ENCODE measurements at places on chromosomes 6 and 20. TPM values are rescaled to one million over a fixed set of nuclear protein-coding genes. Genes with fewer than 3 reads are reported as not detected.

PHACTR3 gene
- total RNA-seq, result not detected

AGER gene
- 23.5 TPM for total RNA-seq

SRSF12 gene
- total RNA-seq, result 0.12 TPM

GHRH gene
- total RNA-seq, result not detected

HCRTR2 gene
- total RNA-seq, result not detected

TXNDC5 gene
- total RNA-seq, result 64.5 TPM

DNAH8 gene
- 0.22 TPM for total RNA-seq

GRCh38 chr20:32216179-32217142 is 8.8 kb downstream of the POFUT1 start:
- H3K27ac ChIP-seq, result no peak overlapping the region
- H3K36me3 ChIP-seq, result peaks cover 60% of the 10 kb centered on the region
- H3K4me3 ChIP-seq, result no peak overlapping the region
- DNase-seq, result no peak

- no peak for DNase-seq
- no peaks in the 10 kb centered on the region for H3K27me3 ChIP-seq
- no peak overlapping the region for H3K27ac ChIP-seq
- no peak overlapping the region for H3K4me3 ChIP-seq
These were observed 338.9 kb downstream of the ESR1 start for GRCh38 chr6:152146385-152146784.

- no peaks in the 10 kb centered on the region for H3K36me3 ChIP-seq
- no peaks in the 10 kb centered on the region for H3K4me1 ChIP-seq
- no peak overlapping the region for H3K4me3 ChIP-seq
- no peak overlapping the region for H3K27ac ChIP-seq
- peaks cover 9% of the 10 kb centered on the region for H3K27me3 ChIP-seq
- DNase-seq, result no peak
These were observed 83.4 kb downstream of the TXNDC5 start for GRCh38 chr6:7827142-7827541.

GRCh38 chr20:25219365-25219764 is 23.9 kb downstream of the ENTPD6 start:
- H3K4me3 ChIP-seq, result no peak overlapping the region
- H3K27ac ChIP-seq, result no peak overlapping the region
- no peak for DNase-seq
- no peaks in the 10 kb centered on the region for H3K27me3 ChIP-seq
- H3K4me1 ChIP-seq, result peaks cover 6% of the 10 kb centered on the region
- H3K36me3 ChIP-seq, result peaks cover 11% of the 10 kb centered on the region

DNA sequence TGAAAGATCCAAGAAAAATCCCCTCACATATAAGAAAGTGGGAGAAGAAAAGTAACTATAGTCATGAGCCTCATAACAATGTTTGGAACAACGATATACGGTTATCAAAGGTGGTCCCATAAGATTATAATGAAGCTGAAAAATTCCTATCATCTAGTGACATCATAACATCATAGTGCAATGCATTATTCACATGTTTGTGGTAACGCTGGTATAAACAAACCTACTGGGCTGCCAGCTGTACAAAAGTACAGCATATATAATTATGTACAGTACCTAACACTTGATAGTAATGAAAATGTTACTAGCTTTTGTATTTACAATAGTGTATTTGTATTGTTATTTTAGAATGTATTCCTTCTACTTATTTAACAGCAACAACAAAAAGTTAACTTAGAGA is 240.7 kb downstream of the RNGTT start:
- H3K27ac ChIP-seq, result no peak overlapping the region
- H3K36me3 ChIP-seq, result peaks cover 12% of the 10 kb centered on the region
- H3K4me1 ChIP-seq, result peaks cover 15% of the 10 kb centered on the region
- H3K27me3 ChIP-seq, result no peaks in the 10 kb centered on the region

DNA sequence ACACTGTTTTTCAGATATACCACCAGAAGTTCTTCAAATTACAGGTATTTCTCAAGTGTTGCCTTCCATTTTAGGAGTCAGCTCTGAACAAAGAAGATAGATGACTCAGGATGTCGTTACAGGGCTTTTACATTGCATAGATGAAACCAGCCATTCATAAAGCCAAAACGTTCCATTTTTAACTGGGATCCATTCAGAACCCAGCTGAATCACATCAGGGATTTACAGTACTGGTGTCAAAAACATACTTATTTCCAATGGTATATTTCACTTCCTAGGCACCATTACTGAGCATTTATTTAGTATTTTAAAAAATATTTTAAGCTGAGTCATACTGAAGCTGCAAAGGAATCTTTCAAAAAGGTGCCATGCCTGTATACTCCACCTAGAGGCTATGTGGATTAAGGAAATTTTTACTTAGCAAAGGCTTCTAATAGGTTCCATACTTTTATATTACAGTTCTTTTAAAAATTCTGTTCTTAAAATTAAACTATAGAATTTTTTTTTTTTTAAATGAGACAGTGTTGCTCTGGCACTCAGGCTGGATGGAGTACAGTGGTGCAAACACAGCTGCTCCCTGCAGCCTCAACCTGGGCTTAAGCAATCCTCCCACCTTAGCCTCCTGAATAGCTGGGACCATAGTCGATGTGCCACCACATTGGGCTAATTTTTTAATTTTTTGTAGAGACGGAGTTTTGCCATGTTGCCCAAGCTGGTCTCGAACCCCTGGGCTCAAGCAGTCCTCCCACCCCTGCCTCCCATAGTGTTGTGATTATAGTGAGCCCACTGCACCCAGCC is 2.6 kb downstream of the ASF1A start:
- peaks cover 52% of the 10 kb centered on the region for H3K4me1 ChIP-seq
- H3K27me3 ChIP-seq, result peaks cover 1% of the 10 kb centered on the region
- peaks cover 23% of the 10 kb centered on the region for H3K36me3 ChIP-seq
- no peak for DNase-seq
- peak overlapping the region; percentile 93 for H3K27ac ChIP-seq

- H3K4me1 ChIP-seq, result no peaks in the 10 kb centered on the region
- DNase-seq, result no peak
- peaks cover 4% of the 10 kb centered on the region for H3K27me3 ChIP-seq
- H3K36me3 ChIP-seq, result no peaks in the 10 kb centered on the region
- H3K27ac ChIP-seq, result no peak overlapping the region
These were observed 261.3 kb upstream of the MOCS1 start for GRCh38 chr6:40195428-40196134.

- DNase-seq, result no peak
- H3K4me1 ChIP-seq, result no peaks in the 10 kb centered on the region
- H3K36me3 ChIP-seq, result no peaks in the 10 kb centered on the region
These were observed 217.0 kb downstream of the HAO1 start for GRCh38 chr20:7723284-7723683.

GRCh38 chr6:169263374-169263773 is 9.7 kb upstream of the THBS2 start:
- H3K27ac ChIP-seq, result no peak overlapping the region
- no peak overlapping the region for H3K4me3 ChIP-seq
- no peak for DNase-seq
- no peaks in the 10 kb centered on the region for H3K36me3 ChIP-seq
- no peaks in the 10 kb centered on the region for H3K4me1 ChIP-seq
- H3K27me3 ChIP-seq, result peaks cover 3% of the 10 kb centered on the region

DNA sequence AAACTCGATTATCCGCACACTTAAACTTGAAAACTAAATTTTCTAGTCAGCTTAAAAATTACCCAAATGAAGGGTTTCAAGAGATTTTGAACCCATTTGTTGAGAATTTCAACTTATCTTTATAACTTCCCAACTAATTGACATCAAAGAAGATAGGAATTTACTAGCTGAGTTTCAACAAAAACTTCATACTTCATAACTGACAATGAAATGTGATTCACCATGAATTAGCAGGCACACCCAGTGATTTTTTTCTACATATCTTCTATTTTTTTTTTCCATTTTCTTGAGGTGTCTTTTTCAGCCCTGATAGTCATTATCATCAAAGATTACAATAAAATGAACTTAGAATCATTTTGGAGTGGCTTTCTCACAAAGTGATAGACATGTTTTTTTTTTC is 26.7 kb downstream of the TNFAIP3 start:
- peaks cover 15% of the 10 kb centered on the region for H3K4me1 ChIP-seq
- no peak overlapping the region for H3K27ac ChIP-seq
- no peak for DNase-seq
- no peaks in the 10 kb centered on the region for H3K27me3 ChIP-seq
- H3K36me3 ChIP-seq, result peaks cover 1% of the 10 kb centered on the region

GRCh38 chr20:23020230-23021018 is 14.7 kb upstream of the SSTR4 start:
- no peak overlapping the region for H3K27ac ChIP-seq
- DNase-seq, result no peak
- no peaks in the 10 kb centered on the region for H3K4me1 ChIP-seq

GRCh38 chr6:111985202-111985731 is 68.6 kb upstream of the CCN6 start:
- DNase-seq, result peak; percentile 63
- no peaks in the 10 kb centered on the region for H3K27me3 ChIP-seq
- H3K4me3 ChIP-seq, result no peak overlapping the region
- no peaks in the 10 kb centered on the region for H3K36me3 ChIP-seq

GRCh38 chr6:68025764-68026163 is 609.3 kb upstream of the ADGRB3 start:
- no peaks in the 10 kb centered on the region for H3K4me1 ChIP-seq
- no peak overlapping the region for H3K27ac ChIP-seq

DNA sequence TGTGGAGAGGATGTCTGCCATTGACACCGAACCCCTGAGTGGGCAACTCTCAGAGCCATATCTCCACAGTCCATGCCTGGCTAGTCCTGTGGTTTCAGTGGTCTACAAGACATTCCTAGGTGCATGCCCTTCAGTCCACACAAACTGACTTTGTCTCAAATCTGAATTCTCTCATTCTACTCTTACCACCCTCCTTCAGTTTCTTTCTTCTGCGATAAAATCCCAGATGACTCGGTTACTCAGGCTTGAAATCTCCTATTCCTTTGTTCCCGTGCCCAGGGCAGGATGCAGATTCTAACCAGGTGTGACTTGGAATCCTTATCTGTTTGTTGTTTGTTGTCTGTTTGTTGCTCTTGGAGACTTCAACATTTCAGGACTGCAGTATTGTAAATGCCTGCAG is 9.3 kb downstream of the CDS2 start:
- no peaks in the 10 kb centered on the region for H3K27me3 ChIP-seq
- H3K27ac ChIP-seq, result no peak overlapping the region
- peaks cover 1% of the 10 kb centered on the region for H3K36me3 ChIP-seq
- H3K4me1 ChIP-seq, result peaks cover 26% of the 10 kb centered on the region
- H3K4me3 ChIP-seq, result no peak overlapping the region

- peak; percentile 53 for DNase-seq
- peaks cover 40% of the 10 kb centered on the region for H3K36me3 ChIP-seq
- peak overlapping the region; percentile 95 for H3K27ac ChIP-seq
- peak overlapping the region; percentile 91 for H3K4me3 ChIP-seq
These were observed 887 bp downstream of the TSPYL1 start for GRCh38 chr6:116278854-116279231.

DNA sequence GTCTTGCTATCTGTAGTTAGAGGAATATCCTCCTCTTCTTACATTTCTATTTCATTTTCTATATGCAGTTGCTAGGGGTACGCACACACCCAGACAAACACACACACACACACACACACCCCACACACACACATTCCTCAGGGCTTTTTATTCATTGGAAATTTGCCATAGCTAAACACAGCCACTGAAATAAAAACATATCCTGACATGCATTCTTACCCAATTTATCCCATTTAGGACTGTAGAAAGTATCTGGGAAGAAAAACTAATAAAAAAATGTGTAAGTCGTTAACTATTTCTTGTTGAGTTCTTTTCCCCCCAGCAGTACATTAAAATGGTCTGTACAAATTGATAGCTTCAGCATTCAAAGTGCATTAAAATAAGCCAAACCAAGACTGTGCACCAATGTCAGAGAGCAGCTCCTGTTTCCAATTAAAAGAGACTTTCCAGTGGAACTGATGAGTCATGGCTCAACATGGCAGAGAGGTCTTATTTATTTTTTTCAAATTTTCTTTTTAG is 357.9 kb upstream of the AGPAT4 start:
- no peak overlapping the region for H3K27ac ChIP-seq
- H3K4me1 ChIP-seq, result no peaks in the 10 kb centered on the region
- no peaks in the 10 kb centered on the region for H3K36me3 ChIP-seq
- no peak overlapping the region for H3K4me3 ChIP-seq

GRCh38 chr20:32429745-32430360 is 71.7 kb downstream of the ASXL1 start:
- peaks cover 62% of the 10 kb centered on the region for H3K36me3 ChIP-seq
- H3K4me3 ChIP-seq, result no peak overlapping the region
- H3K4me1 ChIP-seq, result peaks cover 5% of the 10 kb centered on the region
- no peak for DNase-seq
- H3K27ac ChIP-seq, result no peak overlapping the region
